ENCODE measurements at places on chromosomes 5 and 9. TPM values are rescaled to one million over a fixed set of nuclear protein-coding genes. Genes with fewer than 3 reads are reported as not detected.

Gene ARID3C
- total RNA-seq: not detected

Gene SLC45A2
- total RNA-seq: 6.4 TPM

Gene HSPA4
- 148 TPM for total RNA-seq

Gene LECT2
- not detected for total RNA-seq

Gene AGXT2
- total RNA-seq: not detected

Gene RASEF
- total RNA-seq: 2.8 TPM

Gene PRDM9
- not detected for total RNA-seq

Gene CARD9
- total RNA-seq: 7.9 TPM

Gene ANXA1
- total RNA-seq: 153 TPM

Data from camera-type eye (tissue), 1 donor.